ENCODE measurements at places on chromosomes 5 and 9. TPM values are rescaled to one million over a fixed set of nuclear protein-coding genes. Genes with fewer than 3 reads are reported as not detected.

DNA sequence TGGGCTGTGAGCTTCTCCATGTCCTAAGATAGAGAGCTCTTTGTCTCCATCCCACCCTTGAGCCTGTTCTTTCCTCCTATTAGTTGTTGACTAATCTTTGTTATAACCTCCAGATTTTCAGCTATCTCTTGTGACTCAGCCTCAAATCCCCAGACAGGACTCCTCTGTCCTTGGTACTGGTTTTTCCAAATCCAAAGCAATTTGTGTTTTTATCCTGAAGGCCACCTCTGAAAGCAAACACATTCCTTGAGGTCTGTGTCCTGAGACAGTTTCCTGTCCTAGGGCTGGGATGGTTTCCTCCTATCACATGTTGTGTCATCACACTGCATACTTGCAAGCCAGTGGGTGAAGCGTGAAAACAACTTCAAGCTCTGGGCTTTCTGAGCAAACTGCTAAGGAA lies 8.5 kb downstream of the TNC start:
- H3K27ac ChIP-seq = no peak overlapping the region
- no peak for DNase-seq
- H3K4me1 ChIP-seq = peaks cover 20% of the 10 kb centered on the region
- H3K36me3 ChIP-seq = no peaks in the 10 kb centered on the region
- H3K4me3 ChIP-seq = no peak overlapping the region

GRCh38 chr5:61030163-61030482 lies 85.1 kb downstream of the NDUFAF2 start:
- H3K36me3 ChIP-seq = no peaks in the 10 kb centered on the region
- H3K27ac ChIP-seq = no peak overlapping the region
- H3K27me3 ChIP-seq = no peaks in the 10 kb centered on the region

GRCh38 chr9:96478829-96479371 lies 28.9 kb downstream of the HABP4 start:
- DNase-seq = no peak
- H3K36me3 ChIP-seq = peaks cover 2% of the 10 kb centered on the region
- H3K27me3 ChIP-seq = no peaks in the 10 kb centered on the region
- H3K4me3 ChIP-seq = no peak overlapping the region
- no peaks in the 10 kb centered on the region for H3K4me1 ChIP-seq

DNA sequence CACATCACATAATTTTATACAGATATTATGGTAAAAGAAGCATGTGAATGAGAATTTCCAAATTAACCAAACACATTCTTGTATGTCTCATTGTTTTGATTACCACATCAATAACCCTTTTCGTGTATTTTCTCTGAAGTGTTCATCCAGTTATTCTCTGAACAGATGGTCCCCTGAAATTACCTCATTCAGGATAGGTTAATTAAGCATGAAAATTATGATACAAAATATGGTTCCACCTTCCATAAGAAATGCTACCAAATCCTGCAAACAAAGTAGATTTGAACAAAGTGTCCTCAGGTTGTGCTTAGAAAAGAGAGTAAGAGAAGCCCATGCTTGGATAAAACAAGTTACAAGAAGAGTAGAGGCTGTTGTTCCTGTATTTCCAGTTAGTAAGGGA lies 83.1 kb upstream of the LMNB1 start:
- no peak overlapping the region for H3K27ac ChIP-seq
- H3K27me3 ChIP-seq = no peaks in the 10 kb centered on the region
- H3K4me3 ChIP-seq = no peak overlapping the region
- H3K4me1 ChIP-seq = no peaks in the 10 kb centered on the region

- H3K27ac ChIP-seq = no peak overlapping the region
These were observed 62.6 kb downstream of the SEMA5A start for GRCh38 chr5:9483243-9483642.

DNA sequence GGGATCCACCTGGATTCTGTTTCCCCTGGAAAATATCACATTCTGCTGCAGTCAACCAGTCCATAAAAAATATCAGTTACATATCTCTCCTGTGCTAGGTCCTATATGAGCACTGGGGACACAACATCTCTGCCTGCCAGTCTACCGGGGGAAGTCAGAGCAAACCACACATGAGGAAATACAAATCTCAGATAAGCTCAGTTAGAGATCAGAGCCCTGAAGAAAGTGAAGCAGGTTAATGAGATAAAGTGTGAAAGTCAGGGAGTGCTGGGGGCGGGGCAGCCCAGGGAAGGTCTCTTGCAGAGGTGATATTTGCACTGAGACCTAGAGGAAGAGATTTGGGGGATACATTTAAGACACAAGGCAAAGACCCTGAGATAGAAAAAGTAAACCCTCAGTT lies 67.8 kb upstream of the SLC1A1 start:
- H3K27me3 ChIP-seq = no peaks in the 10 kb centered on the region
- H3K27ac ChIP-seq = no peak overlapping the region
- no peak overlapping the region for H3K4me3 ChIP-seq

DNA sequence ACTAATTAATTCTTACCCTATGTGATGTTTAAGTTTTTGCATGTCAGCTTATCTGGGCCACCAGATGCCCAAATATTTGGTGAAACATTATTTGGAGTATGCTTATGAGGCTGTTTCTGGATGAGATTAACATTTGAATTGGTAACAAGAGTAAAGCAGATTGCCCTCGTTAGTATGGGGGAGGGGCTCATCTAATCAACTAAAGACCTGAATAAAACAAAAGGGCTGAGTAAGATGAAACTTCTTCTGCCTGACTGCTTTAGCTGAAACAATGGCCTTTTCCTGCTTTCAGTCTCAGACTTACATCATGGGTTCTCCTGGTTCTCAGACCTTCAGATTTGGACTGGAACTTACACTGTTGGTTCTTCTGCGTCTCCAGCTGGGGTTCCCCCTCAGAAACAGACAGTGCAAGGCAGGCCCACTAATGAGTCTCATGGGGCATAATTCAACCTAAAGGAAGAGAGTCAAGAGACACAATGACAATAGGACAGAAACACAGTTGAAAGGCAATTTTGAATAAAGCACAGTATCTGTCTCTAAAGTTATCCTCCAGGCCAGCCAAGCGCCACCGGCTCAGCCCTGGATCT lies 288.4 kb downstream of the CAAP1 start:
- H3K27me3 ChIP-seq = no peaks in the 10 kb centered on the region
- H3K4me3 ChIP-seq = no peak overlapping the region
- no peaks in the 10 kb centered on the region for H3K4me1 ChIP-seq
- no peak overlapping the region for H3K27ac ChIP-seq
- H3K36me3 ChIP-seq = no peaks in the 10 kb centered on the region

- H3K36me3 ChIP-seq = no peaks in the 10 kb centered on the region
- H3K27ac ChIP-seq = no peak overlapping the region
- no peak for DNase-seq
These were observed 26.0 kb downstream of the TMEM174 start for GRCh38 chr5:73198833-73199592.

DNA sequence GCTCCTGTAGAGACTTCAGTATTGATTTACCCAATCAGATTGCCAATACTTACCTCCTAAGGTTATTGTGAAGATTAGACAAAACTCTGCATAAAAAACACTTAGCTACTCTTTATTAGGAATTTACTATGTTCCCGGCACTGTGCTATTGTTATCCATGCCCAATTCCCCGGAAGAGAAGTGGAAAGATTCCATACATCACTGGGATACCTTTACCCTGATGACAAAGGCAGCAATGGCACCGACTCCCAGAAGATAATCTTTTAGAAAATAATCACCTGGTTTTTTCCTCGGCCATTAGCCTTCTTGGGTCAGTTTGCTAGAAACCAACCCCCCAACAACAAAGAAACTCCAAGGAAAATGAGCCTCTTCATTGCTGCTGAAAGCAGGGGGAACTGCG lies 226.0 kb downstream of the SNX18 start:
- peak overlapping the region; percentile 63 for H3K27ac ChIP-seq
- peaks cover 22% of the 10 kb centered on the region for H3K4me1 ChIP-seq
- DNase-seq = no peak
- no peaks in the 10 kb centered on the region for H3K36me3 ChIP-seq

The SLC6A7 gene
- not detected for total RNA-seq

The PTPN3 gene
- 31.6 TPM for total RNA-seq

- H3K36me3 ChIP-seq = no peaks in the 10 kb centered on the region
- H3K27ac ChIP-seq = no peak overlapping the region
- H3K27me3 ChIP-seq = no peaks in the 10 kb centered on the region
These were observed 976.4 kb upstream of the CDH9 start for GRCh38 chr5:28014779-28015178.

DNA sequence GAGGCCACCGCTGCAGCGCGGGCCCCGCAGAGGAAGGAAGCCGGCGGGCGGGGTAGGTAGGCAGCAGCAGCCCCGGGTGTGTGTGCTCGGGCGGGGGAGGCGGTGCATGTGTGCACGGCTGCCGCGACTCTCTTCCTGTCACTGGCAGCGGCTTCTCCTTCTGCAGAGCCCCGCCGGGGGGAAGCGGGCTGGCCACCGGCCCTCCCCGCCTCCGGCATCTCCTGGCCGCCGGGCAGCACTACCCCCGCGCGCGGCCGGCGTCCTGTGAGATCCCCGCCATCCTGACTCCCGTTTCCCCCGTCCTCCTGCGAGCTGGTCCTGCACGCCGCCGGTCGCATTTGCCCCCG lies 315 bp downstream of the PIK3R1 start:
- DNase-seq = peak; percentile 83
- peak overlapping the region; percentile 91 for H3K4me3 ChIP-seq
- no peaks in the 10 kb centered on the region for H3K27me3 ChIP-seq
- no peaks in the 10 kb centered on the region for H3K36me3 ChIP-seq
- H3K4me1 ChIP-seq = peaks cover 30% of the 10 kb centered on the region
- H3K27ac ChIP-seq = peak overlapping the region; percentile 97

DNA sequence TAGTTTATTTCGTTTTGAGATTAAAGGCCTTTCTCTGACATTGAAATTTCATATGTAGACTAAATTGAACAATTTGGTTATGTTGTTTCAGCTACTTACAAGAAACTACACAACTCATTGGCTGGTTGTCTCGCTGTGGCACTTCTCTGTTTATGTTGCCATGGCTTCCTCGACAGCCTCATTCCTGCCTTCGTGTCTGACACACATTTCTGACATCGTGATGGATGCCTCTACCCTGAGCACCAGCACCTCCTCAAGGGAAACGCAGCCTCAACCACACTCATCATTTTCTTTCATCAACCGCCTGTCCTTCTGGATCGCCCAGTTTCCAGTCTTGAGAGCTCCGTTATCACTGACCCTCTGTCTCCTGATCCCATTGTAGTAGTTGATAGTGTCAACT lies 562.8 kb downstream of the PDE4D start:
- H3K36me3 ChIP-seq = no peaks in the 10 kb centered on the region
- no peak overlapping the region for H3K4me3 ChIP-seq
- no peak overlapping the region for H3K27ac ChIP-seq
- DNase-seq = no peak
- H3K4me1 ChIP-seq = no peaks in the 10 kb centered on the region
- H3K27me3 ChIP-seq = no peaks in the 10 kb centered on the region

The CCNO gene
- total RNA-seq = 2.4 TPM

- DNase-seq = no peak
- H3K4me1 ChIP-seq = peaks cover 13% of the 10 kb centered on the region
- H3K27ac ChIP-seq = no peak overlapping the region
- no peaks in the 10 kb centered on the region for H3K27me3 ChIP-seq
- H3K36me3 ChIP-seq = no peaks in the 10 kb centered on the region
These were observed 551.0 kb downstream of the ZNF608 start for GRCh38 chr5:124195411-124195810.

DNA sequence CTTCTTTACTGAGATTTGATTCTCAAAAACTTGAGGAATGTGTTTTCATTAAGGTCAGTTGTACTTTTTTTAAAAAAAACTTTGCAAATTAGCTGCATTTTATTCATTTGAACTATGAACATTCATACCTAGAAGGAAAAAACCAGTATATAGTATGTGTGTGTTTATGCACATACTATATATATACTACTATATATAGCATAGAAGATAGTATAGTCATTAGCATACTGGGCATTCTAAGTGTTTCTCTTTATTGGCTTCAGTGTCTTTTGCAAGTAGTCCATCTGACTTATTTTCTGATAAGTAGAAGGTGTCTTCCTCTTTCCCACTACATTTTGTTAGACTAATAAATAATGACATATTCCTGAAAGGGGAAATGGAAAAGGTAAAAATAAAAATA lies 33.0 kb downstream of the ELOVL7 start:
- H3K27me3 ChIP-seq = no peaks in the 10 kb centered on the region
- H3K4me3 ChIP-seq = no peak overlapping the region
- H3K4me1 ChIP-seq = no peaks in the 10 kb centered on the region
- DNase-seq = no peak
- H3K27ac ChIP-seq = no peak overlapping the region

- DNase-seq = no peak
- no peak overlapping the region for H3K4me3 ChIP-seq
- H3K27me3 ChIP-seq = no peaks in the 10 kb centered on the region
- no peak overlapping the region for H3K27ac ChIP-seq
- H3K36me3 ChIP-seq = no peaks in the 10 kb centered on the region
These were observed 19.1 kb upstream of the AK3 start for GRCh38 chr9:4760122-4760521.

The ANGPTL2 gene
- total RNA-seq = 21.3 TPM

The SLC45A2 gene
- total RNA-seq = 7.6 TPM

DNA sequence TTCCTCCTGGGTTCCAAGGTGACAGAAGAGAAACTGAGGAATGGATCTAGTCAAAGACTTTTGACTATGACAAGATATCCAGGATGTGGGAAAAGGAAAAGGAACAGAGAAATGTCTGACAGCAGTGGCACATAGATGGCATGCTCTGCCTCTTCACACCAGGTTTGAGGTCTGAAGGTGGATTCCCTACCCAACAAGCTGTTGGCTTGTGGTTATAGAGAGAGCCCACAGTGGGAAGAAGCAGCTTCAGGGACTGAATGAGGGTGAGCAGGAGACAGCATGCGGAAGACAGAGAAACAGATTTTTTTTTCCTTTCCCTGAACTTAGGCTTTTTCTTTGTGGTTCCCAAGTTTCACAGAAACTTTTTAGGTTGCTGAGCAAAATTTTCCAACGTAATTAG lies 20.6 kb downstream of the IFNW1 start:
- no peak overlapping the region for H3K4me3 ChIP-seq
- H3K27ac ChIP-seq = no peak overlapping the region
- H3K4me1 ChIP-seq = no peaks in the 10 kb centered on the region
- no peaks in the 10 kb centered on the region for H3K27me3 ChIP-seq
- DNase-seq = no peak

GRCh38 chr5:1345876-1346626 lies 1.2 kb upstream of the CLPTM1L start:
- peak overlapping the region; percentile 95 for H3K4me3 ChIP-seq
- peaks cover 15% of the 10 kb centered on the region for H3K36me3 ChIP-seq
- no peak overlapping the region for H3K27ac ChIP-seq

- no peaks in the 10 kb centered on the region for H3K36me3 ChIP-seq
- H3K4me1 ChIP-seq = no peaks in the 10 kb centered on the region
- H3K27ac ChIP-seq = no peak overlapping the region
- H3K27me3 ChIP-seq = no peaks in the 10 kb centered on the region
- DNase-seq = no peak
These were observed 470.1 kb downstream of the IRX1 start for GRCh38 chr5:4065472-4066320.

All from suprapubic skin (tissue), 4 donors.